ENCODE measurements at places on chromosomes 3 and 15.
A peak's percentile ranks its signal among the peaks of the same experiment; 100 is the strongest.

GRCh38 chr15:69299451-69299886 is 757 bp downstream of the PAQR5 start:
- no peak for DNase-seq

DNA sequence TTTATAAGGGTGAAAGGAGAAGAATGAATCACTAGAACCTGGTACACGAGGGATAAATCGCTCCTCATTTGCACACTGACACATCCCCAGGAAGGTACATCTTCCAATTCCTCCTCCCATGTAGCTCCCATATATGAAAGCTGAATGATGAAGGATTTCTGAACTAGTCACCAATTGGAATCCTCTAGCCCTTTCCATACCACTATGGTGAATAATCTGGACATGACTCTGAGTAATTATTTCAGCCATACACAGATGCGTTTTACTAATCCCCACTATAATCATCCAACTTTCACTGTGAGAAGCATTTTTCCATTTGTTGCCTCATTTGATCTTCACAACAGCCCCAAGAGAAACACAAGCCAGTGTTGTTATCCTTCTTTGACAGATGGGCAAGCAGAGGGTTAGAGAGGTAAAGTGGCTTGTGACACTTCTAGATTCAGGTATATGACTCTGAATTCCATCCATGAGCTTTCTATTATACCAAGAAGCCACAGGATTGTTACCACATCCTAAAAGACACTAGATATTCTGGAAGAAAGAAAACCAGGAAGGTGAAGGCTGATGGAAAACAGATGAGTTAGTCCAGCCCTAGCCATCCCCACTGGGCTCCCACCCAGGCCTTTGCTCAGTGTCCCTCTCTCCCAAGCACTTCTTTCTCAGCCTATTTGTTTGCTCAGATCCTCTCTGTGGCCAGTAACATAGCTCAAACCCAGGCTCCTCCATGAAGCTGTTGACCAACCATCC is 22.2 kb upstream of the BCL6 start:
- peak; percentile 89 for DNase-seq

DNA sequence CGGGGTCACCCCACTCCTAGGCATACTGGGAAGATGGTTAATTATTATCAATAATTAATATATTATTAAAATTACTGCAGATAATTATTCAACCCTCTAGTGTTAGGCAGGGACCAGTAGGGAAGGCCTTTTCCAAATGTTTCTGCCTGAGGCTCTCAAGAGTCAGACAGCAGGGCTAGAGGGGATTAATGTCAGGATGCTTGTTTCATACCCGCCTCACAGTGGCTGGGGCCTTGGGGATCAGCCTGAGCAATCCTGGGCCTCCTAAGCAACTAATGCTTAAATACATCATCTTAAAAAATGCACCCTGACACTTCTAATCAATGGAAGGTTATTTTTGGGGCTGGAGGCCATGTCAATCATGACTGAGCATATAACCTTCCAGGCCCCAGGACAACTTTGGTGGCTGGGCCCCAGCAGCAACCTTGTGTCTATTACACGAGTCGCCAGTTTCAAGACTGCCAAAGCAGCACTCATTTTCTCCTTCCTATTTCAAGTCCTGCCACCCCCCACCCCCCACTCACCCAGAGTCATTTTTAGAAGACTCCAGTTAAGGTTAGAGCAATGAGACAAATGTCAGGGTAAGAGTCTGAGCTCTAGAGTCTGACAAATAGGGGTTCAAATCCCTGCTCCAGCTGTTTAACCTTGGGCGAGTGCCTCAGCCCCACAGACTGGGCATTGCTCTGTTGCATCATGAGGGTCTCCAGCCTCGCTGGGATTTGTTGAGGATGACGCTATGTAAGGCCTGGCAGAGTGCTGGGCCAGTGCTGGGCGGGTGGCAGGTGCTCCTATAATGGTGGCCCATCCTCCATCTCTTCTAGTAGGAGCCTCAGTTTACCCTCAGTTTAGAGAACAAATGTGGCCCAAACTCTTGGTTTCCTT is 6.1 kb downstream of the AMOTL2 start:
- peak; percentile 34 for DNase-seq

GRCh38 chr15:28962851-28963710 is 77.3 kb downstream of the APBA2 start:
- no peak for DNase-seq

DNA sequence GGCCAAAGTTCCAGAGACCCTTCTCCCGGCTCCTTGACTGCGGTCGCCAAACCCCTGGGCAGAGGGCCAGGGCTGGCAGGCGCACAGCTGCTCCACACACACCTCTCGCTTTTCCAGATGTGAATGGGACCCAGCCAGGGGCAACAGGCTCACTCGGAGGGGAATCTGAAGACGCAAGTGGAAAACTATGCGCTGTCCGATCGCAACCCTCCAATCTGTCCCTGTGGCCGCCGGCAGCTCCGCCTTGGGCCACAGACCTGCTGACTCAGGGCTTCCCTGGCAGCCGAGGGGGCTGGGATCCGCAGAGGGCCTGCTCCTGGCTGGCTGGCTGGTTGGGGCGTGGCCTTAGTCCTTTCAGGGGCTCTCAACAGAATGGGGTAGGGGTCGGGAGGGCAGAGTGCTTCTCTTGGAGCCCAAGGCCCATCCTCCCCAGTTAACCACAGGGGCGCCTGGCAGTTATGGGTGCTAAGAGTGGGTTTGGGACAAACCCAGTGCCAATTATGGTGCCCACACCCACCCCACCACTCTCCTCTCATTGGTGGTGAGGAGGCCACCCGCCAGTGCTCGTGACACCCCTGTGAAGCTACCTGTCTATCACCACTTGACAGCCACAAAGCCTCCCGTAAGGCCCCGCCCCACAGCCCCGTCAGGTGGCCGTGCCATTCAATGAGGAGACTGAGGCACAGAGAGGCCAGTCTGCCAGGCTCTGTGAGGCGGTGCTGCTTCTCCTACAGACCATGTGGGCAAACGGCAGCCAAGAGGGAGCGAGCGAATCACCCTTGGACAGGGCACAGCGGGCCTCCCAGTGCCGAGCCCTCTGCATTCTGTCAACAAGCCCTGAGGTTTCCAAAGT is 53.8 kb downstream of the IQSEC1 start:
- DNase-seq, result peak; percentile 90

DNA sequence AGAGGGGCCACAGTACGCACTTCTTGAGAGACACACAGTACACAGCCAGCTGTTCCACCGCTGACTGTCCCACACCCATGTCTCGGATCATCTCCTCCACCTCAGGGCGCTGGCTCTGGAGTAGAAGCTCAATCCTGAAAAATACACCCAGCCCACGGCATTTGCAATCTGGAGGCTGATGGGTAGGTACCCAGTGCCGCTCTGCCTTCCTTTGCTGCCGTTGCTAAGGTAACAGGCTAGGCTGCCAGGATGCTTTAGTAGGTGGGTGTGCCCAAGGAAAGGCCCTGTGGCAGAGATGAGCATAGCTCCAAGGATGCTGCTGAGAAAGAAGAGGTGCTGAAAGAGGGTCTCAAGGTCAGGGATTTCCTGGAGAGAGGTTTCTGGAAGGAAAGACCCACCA is 14.6 kb downstream of the TRAIP start:
- DNase-seq, result no peak

- DNase-seq, result no peak
These were observed 235.8 kb upstream of the ALCAM start for GRCh38 chr3:105130911-105131310.

DNA sequence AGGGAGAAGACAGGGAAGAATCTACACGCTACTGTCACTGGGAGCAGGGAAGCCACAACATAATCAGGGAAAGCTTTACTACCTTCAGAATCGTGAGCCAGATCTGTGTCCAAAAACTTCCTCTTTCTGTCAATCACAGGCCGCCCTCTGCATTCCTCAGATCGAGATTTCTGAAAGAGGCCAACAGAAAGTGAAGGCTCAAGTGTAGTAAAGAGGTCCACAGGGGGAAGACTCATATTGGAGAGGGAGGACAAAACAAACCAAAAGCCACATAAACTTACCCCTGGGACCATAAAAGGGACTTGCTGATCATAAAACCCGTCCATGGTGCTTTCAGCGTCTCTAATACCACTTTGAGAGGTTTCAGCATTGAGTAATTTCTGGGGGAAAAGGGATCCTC is 3.3 kb downstream of the ETV5 start:
- DNase-seq, result no peak

DNA sequence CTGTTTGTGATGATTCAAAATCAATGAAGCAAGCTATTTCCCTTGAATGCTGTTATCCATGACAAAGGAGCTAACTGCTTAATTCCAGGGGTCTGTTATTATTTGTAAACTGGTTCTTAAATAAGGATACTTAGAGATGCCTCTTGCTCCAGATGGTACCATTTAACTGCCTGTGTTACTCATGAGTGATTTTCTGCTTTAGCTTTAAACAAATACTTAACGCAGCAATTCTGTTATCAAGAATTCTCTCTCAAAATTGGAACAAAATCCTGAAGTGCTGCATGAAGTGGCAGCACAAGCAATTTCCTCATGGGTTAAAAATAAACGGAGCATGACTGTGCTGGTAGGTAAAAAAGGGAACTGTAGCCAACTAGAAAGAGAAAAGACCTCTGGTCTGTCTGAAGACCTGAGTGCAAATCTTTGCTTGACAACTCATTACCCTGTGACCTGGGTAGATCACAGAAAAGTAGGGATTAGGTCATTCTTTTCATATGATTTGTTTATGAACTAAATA is 62.5 kb upstream of the GBE1 start:
- no peak for DNase-seq

- peak; percentile 87 for DNase-seq
These were observed 462.3 kb upstream of the SGO1 start for GRCh38 chr3:20648294-20648693.

- no peak for DNase-seq
These were observed 92.6 kb upstream of the PLSCR4 start for GRCh38 chr3:146343551-146343950.

- no peak for DNase-seq
These were observed 71.4 kb downstream of the MECOM start for GRCh38 chr3:169591983-169592644.
